NAMALWA (cell line): ENCODE measurements at places on chromosomes 1 and 21.

DNA sequence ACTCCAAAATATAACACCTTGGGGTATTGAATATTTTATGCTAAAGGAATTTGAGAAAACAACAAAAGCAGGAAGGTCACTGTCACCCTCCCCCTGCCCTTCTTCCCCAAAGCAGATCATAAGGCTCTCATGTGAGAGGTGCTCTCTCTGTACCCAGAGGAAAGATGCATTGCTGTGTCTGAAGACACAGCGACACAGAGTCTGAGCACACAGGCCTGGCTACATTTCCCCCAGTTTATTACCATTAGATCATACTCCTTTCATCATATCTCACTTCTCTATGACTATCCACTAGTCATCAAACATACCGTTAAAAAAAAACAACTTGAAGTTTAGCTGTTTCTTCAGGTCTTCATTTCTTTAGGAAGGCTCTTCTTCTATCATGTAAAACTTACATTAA, 127.1 kb downstream of the PPIAL4G start:
- no peak for DNase-seq

GRCh38 chr1:201706109-201706508, 122.8 kb upstream of the IPO9 start:
- DNase-seq: no peak

- DNase-seq: no peak
These were observed 18.2 kb upstream of the STMN1 start for GRCh38 chr1:25924454-25924853.

GRCh38 chr1:111392460-111392945, 35.0 kb downstream of the OVGP1 start:
- DNase-seq: no peak

DNA sequence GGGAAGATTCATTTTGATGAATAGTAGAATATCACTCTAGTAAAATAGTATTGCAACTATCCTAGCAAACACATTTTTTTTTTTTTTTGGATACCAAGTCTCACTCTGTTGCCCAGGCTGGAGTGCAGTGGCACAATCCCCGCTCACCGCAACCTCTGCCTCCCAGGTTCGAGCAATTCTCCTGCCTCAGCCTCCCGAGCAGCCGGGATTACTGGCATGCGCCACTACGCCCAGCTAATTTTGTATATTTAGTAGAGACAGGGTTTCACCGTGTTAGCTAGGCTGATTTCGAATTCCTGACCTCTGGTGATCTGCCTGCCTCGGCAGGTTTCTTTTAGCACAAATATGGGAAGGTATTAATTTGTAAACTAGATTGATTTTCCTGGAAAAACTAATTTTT, 33.8 kb downstream of the KCTD3 start:
- no peak for DNase-seq

- DNase-seq: no peak
These were observed 2.4 kb downstream of the B4GALT3 start for GRCh38 chr1:161174911-161175310.

DNA sequence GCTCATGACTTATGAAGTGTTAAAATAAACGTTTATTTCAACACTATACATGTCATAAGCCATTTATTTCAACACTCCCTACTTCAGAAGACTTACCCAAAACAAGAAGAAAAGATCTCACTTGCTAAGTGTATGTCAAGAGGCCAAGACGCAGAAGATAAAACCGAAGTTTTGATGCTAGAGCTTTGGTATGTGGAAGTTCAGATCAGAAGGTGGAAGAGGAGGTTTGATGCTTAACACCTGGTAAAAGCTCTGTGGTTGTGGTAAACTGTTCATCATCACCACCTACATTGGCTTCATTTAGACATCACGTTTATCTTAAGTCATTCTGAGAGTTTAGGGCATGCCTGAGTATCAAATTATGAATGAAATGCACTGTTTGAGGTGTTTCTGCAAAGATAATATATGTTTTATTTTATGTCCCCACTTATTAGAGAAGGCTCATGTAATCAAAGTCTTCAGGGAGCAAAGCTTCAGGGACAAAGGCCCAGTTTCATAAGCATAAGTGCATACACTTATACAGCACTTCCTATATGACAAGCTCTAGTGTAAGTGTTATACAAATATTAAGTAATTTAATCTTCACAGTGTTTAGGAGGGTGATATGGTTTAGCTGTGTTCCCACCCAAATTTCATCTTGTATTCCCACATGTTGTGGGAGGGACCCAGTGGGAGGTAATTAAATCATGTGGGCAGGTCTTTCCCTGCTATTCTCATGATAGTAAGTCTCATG, 533.3 kb downstream of the PTBP2 start:
- no peak for DNase-seq

GRCh38 chr21:34530261-34530660, 18.3 kb upstream of the KCNE1 start:
- no peak for DNase-seq

DNA sequence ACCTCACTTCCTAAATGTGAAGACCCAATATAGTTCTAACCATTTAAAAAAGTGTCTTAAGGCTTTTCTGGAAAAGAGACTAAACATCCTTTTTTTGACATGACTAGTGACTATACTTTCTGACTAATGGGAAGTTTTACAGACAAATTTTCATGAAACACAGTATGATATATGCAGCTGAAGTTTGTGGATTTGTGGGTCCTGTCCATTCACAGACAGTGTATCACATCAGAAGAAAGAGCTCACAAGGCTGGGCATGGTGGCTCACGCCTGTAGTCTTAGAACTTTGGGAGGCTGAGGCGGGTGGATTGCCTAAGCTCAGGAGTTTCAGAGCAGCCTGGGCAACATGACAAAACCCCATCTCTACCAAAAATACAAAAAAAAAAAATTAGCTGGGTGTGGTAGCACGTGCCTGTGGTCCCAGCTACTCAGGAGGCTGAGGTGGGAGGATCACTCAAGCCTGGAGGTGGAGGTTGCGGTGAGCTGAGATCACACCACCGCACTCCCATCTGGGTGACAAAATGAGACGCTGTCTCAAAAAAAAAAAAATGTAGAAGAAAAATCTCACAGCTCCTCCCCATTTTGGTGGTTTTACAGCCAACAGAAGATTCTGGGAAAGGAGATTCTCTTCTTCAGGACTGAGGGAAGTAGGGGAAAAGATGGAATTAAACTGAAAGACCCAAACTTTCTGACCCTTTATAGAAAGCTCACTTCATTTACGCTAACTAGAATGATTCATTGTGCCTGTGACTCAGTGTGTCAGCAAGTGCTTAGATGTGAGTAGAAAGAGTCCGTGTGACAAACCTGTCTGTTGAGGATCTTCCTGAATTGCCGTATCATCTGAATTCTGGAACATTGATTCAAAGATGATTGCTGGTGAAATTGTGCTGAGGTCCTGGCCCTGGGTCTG, 15.2 kb upstream of the YRDC start:
- no peak for DNase-seq

DNA sequence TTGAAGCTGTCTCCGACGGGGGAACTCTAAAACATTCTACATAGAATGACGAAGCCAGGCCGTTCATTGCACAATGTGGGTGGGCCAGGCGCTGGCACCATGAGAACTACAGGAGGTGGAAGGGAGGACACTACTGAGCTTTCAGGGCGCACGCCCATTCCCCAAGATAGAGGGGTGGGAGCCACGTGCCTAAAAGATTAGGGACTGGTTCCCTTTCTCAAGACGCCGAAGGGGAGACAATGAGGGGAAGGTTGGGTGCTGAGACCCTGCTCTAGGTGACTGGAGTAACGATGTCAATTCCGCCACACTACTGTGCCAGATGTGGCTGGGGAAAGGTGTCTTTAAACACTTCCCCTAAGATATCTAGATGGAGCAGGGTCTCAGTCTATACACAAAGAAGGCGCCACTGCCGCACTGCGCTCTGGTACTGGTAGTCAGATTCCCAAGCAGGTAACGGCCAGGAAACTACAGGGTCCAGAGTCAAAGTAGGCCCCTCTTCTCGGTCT, 782 bp downstream of the CSDE1 start:
- peak; percentile 70 for DNase-seq
